ENCODE measurements at places on chromosomes 3 and 15. TPM values are rescaled to one million over a fixed set of nuclear protein-coding genes. Genes with fewer than 3 reads are reported as not detected.

Gene LSAMP
- not detected for total RNA-seq

Gene TTBK2
- 12.4 TPM for total RNA-seq

Gene LSMEM2
- not detected for total RNA-seq

Gene TMEM40
- total RNA-seq, result 0.41 TPM

Gene TAGLN3
- total RNA-seq, result not detected

Gene CACNA2D3
- 0.37 TPM for total RNA-seq

DNA sequence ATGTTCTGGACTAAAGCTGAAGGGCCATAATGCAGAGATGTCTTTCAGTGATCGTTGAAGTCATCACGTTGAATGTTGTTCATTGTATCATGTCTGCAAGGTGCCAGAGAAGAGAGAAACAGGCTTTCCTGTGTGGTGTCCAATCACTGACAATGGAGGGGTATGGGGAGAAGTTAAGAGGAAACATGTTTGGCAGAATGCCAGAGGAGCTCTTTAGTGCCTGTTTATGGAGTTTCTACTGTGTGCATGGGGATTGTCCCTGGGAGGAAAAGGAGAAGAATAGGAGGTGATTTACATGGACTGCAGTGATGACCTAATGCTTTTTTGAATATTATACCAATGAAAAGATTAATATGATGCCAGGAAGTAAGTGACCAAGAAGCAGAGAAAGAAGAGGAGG, 11.7 kb downstream of the SCAANT1 start:
- no peak overlapping the region for H3K27ac ChIP-seq
- no peak overlapping the region for H3K4me3 ChIP-seq
- peaks cover 39% of the 10 kb centered on the region for H3K4me1 ChIP-seq
- no peaks in the 10 kb centered on the region for H3K27me3 ChIP-seq

DNA sequence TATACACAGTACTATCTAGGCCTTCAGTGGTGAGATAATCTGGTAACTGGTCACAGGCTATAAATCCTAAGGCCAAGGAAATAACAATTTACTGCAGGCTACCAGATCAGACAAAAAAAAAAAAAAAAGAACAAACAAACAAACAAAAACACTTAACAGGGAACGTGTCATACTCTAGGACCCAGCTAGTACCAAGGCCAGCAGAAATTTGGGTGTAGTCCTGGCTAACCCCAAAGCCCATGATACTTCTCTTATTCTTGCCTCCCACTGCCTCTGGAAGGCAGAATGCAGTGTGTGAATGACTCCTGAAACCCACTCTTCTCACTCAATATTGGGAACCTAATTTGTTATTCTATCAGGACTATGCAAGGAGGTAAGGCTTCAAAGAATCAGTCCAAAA, 53.7 kb upstream of the ST3GAL6 start:
- H3K27ac ChIP-seq, result no peak overlapping the region
- no peak for DNase-seq
- peaks cover 13% of the 10 kb centered on the region for H3K4me1 ChIP-seq
- no peaks in the 10 kb centered on the region for H3K36me3 ChIP-seq
- peaks cover 53% of the 10 kb centered on the region for H3K27me3 ChIP-seq

DNA sequence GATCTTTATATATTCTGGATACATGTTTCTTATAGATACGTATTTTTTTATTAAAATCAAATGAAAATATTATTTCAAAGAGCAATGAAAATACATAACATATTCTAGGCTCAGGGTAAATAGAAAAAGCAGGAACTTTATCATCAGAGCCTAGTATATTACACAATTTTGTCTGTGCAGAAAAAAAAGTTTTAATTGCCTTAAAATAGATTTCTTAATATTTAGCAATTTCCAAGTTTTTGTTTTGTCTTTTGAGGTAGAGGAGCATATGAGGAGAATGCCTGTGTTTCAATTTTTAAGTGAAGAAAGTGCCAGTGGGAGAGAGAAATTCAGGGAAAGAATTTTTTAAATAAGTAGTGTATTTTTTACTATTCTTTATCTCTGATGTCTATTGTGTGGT, 10.5 kb downstream of the CAPN7 start:
- H3K4me3 ChIP-seq, result no peak overlapping the region
- H3K36me3 ChIP-seq, result peaks cover 48% of the 10 kb centered on the region

DNA sequence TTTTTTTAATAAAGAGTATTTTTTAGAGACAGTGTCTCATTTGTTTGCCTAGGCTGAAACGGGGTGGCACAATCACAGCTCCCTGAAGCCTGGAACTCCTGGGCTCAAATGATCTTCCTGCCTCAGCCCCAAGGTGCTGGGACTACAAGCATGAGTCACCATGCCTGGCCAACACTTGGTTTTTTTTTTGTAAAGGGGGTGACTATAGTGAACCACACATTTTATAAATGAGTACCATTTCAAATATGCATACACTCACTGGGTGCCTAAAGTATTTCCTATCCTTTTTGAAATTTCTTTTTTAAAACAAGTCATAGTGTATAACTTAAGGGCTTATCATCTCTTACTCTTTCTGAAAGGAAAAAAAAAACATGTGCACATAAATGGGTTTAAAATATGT, 325.2 kb upstream of the MEIS2 start:
- no peak overlapping the region for H3K4me3 ChIP-seq
- H3K4me1 ChIP-seq, result no peaks in the 10 kb centered on the region
- DNase-seq, result peak; percentile 1
- H3K27me3 ChIP-seq, result no peaks in the 10 kb centered on the region
- H3K27ac ChIP-seq, result no peak overlapping the region
- H3K36me3 ChIP-seq, result no peaks in the 10 kb centered on the region

GRCh38 chr15:99282121-99282520, 30.8 kb downstream of the LRRC28 start:
- no peak for DNase-seq
- no peak overlapping the region for H3K4me3 ChIP-seq
- peaks cover 35% of the 10 kb centered on the region for H3K4me1 ChIP-seq
- H3K36me3 ChIP-seq, result peaks cover 8% of the 10 kb centered on the region

GRCh38 chr3:20576228-20576627, 390.2 kb upstream of the SGO1 start:
- H3K4me3 ChIP-seq, result peak overlapping the region; percentile 36
- peak overlapping the region; percentile 97 for H3K27ac ChIP-seq
- H3K27me3 ChIP-seq, result no peaks in the 10 kb centered on the region
- peaks cover 11% of the 10 kb centered on the region for H3K36me3 ChIP-seq
- peaks cover 75% of the 10 kb centered on the region for H3K4me1 ChIP-seq
- peak; percentile 54 for DNase-seq

DNA sequence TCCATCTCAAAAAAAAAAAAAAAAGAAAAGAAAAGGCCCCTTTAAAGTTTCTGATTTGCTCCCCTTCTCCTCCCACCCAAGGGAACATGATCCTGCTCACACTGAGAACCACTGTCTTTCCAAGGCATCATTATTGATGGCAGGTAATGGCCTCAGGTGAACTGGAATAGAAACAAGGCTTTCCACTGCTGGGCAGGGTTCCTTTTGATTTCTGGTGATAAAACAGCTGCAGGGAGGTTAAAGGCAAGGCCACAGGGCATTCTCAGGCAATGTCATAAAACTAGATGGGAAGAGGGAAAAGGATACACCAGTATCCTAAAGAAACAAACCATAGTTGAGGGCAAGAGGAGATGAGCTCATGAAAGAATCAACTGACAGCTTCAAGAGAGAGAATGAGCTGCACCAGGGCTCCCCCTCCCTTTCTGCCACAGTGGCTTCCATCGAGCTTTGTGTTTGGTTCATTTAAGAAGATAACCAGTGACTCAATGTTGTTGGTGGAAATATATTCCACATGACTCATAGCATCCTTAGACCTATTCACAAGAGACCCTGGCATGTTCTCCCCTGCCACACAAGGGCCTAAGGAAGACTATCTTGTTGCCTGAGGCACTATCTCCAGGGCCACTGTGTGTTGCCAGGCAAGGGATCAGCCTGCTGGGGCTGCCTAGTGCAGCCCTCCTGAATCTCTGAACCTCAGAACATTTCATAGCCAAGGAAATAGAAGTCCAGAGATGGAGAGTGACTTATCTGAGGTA, 86.4 kb downstream of the WDR76 start:
- H3K4me3 ChIP-seq, result peak overlapping the region; percentile 67
- H3K36me3 ChIP-seq, result 0 out of 2 replicates have a peak, but pooled peaks cover 3% of the 10 kb centered on the region
- peaks cover 58% of the 10 kb centered on the region for H3K4me1 ChIP-seq
- DNase-seq, result peak; percentile 98
- H3K27me3 ChIP-seq, result no peaks in the 10 kb centered on the region

GRCh38 chr3:161851941-161852566, 355.4 kb downstream of the OTOL1 start:
- no peak overlapping the region for H3K4me3 ChIP-seq
- peaks cover 17% of the 10 kb centered on the region for H3K4me1 ChIP-seq
- H3K27me3 ChIP-seq, result peaks cover 5% of the 10 kb centered on the region
- DNase-seq, result peak; percentile 30
- H3K36me3 ChIP-seq, result no peaks in the 10 kb centered on the region
- H3K27ac ChIP-seq, result no peak overlapping the region

- H3K4me3 ChIP-seq, result no peak overlapping the region
- peaks cover 47% of the 10 kb centered on the region for H3K4me1 ChIP-seq
- no peaks in the 10 kb centered on the region for H3K36me3 ChIP-seq
- no peaks in the 10 kb centered on the region for H3K27me3 ChIP-seq
- H3K27ac ChIP-seq, result no peak overlapping the region
- DNase-seq, result peak; percentile 30
Measured at GRCh38 chr3:66140743-66141372, 79.9 kb upstream of the SLC25A26 start.

DNA sequence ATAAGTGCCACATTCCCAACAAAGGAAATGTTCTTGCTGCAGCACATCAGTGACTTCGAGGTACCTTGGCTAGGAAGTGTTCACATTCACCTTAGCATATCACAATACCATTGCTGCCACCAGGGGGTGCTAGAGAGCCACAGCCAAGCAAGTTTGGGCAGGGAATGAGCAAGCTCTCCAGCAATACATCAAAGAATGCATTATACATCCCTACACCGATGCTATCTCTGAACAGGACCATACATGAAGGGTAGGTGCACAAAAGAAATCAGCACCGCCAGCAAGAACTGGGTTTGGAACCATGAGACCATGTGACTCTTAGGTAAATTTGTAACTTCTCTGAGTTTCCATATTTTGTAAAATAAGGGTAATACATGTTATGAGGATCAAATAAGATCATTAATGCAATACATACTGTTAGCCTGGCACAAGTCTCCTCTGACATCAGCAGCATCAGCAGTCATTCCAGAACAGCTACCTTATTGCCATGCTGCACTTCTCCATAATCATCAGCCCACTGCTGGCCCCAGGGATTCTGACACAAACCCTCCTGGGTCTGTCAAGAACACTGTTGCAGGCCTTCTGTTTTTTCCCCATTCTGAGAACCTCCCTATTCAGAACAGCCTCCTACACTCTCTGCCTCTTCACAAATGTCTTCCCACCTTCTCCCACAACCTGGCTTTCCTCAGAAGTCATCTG, 37.5 kb downstream of the RYK start:
- no peaks in the 10 kb centered on the region for H3K36me3 ChIP-seq
- peak overlapping the region; percentile 21 for H3K27ac ChIP-seq
- H3K4me1 ChIP-seq, result peaks cover 22% of the 10 kb centered on the region
- DNase-seq, result peak; percentile 63
- no peaks in the 10 kb centered on the region for H3K27me3 ChIP-seq
- H3K4me3 ChIP-seq, result no peak overlapping the region

DNA sequence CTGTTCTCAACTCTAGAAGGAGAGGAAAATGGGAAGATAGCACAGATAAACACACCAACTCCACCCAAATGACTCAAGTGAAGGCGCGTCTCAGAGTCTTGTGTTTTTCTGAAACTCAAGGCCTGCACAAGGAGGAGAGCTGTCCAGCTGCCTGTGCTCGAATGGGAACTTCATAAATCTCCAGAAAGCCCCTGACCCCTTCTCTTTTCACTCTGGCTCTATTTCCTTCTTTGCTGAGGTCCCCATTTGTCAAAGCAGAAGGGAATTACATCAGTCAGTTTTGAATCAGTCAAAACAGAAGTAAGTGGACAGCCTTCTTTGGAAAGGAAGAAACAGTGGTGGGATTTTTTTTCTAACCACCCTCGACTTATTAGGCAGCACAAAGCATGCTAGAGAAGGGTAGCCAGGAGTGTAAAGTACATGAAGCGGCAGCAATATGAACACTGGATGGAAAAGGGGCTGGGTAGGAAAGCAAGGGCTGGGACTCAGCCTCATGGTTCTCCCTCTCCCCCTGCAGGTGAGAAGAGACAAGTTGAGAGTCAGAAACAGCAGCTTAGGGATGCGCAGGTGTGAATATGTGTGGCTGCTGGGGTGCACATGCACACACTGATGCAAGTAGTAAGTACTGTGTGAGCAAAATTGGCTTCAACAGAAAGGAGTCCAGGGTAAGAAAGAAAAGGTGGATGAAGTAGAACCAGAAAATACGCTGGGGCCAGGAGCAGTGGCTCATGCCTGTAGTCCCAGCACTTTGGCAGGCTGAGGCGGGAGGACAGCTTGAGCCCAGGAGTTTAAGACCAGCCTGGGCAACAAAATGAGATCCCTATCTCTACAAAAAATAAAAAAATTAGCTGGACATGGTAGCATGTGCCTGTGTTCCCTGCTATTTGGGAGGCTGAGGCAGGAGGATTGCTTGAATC, 36.6 kb upstream of the MAGEF1 start:
- H3K27ac ChIP-seq, result no peak overlapping the region
- no peaks in the 10 kb centered on the region for H3K36me3 ChIP-seq
- no peak overlapping the region for H3K4me3 ChIP-seq
- DNase-seq, result no peak

DNA sequence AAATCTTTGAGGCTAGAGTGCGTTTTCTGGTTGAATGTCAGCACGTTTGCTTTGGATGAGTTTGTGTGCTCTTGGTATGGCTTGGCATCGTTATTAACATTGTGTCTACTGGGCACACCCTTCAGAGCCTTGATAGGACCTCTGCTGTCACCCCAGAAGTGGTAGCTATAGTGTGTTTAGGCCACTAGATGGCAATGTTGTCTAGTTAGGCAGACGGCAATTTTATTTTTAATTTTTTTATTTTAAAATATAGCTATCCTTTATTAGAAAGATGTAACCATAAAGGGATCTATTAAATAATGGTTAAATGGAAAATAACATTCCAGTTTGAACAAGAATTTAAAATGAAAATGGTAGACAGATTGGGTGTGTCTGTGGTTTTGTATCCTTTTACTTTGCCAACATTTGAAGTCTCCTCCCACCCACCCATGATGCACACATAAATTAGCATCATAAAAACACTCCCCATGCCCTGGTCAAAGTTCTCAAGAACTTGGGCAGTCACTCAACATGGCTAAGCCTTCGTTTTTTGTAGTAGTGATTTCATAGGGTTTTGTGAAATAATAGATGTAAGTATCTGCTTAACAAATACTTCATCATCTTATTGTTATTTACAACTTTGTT, 200.7 kb downstream of the KCNH8 start:
- H3K4me1 ChIP-seq, result no peaks in the 10 kb centered on the region
- no peak for DNase-seq
- H3K27me3 ChIP-seq, result no peaks in the 10 kb centered on the region
- no peak overlapping the region for H3K27ac ChIP-seq

- DNase-seq, result no peak
- H3K4me3 ChIP-seq, result no peak overlapping the region
- H3K27me3 ChIP-seq, result peaks cover 55% of the 10 kb centered on the region
Measured at GRCh38 chr3:13078163-13078905, 5.1 kb upstream of the IQSEC1 start.
